Activated naive CD4-positive, alpha-beta T cell (primary cell): ENCODE measurements at places on chromosomes 13 and 19.

DNA sequence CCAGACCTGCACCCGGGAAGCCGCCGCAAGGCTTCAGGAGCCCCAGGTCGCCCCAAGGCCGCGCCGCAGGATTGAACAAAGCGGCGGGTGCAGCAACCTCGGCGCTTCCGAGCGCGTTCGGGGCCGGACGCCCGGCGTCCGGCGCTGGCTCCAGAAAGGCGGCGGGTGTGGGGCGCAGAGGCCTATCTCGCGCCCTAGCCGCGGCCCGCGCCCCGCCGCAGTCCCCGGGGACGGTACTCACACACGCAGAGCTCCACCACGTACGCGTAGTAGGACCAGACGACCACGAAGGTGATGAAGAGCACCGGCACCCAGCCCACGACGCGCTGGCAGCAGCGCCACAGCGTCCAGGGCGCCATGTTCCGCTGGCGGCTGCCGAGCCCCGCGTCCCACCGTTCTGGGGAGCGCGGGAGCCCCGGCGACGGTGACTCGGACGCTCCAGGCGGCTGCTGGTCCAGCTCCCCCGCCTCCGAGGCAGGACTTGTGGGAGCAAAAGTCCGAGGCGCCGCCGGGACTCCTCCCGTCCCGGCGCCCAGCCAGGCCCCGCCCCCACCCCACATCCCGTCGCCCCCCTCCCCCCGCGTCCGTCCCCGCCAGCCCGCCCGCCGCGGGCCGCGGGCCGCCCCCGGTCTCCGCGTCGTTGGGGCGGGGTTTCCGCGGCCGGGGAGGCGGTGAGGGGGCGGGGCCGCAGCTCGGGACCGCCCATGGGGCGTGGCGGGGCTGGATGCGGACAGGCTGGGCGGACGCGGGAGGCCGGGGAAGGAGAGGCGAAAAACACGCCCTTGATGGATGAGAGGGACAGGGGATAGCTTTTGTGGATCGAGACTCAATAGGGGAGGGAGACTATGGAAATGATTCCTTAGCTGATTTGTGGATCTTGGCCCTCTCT lies at the start of gene ZDHHC20:
Gene ZDHHC20, minus strand, starts transcription at position 491 of the 889 bp plus-strand sequence. Its CDS starts 132 bp downstream, at position 359.
- DNase-seq = peak; percentile 88

- no peak for DNase-seq
Measured at GRCh38 chr19:32662186-32662585, 12.8 kb downstream of the ANKRD27 start.

GRCh38 chr19:46784262-46785053 lies 3.9 kb downstream of the SLC1A5 start:
- no peak for DNase-seq

DNA sequence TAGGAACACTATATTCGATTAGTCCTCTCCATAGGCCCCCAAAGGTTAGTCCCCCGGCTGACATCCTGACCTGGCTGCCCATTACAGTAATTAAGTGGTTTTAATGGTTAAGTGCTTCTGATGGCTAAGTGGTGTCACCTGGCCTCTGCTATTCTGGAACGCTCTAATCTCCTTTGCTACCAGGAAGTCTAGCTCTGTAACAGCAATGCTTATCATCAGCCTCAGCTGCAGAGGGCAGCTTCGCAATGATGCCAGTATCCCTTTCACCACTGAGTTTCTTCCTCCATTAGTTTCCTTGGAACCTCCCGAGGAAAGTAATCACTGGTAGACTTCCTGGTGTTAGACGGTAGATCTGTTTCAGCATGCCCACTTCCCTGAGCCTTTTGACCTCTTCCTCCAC lies 8.6 kb upstream of the RNF6 start:
- no peak for DNase-seq

DNA sequence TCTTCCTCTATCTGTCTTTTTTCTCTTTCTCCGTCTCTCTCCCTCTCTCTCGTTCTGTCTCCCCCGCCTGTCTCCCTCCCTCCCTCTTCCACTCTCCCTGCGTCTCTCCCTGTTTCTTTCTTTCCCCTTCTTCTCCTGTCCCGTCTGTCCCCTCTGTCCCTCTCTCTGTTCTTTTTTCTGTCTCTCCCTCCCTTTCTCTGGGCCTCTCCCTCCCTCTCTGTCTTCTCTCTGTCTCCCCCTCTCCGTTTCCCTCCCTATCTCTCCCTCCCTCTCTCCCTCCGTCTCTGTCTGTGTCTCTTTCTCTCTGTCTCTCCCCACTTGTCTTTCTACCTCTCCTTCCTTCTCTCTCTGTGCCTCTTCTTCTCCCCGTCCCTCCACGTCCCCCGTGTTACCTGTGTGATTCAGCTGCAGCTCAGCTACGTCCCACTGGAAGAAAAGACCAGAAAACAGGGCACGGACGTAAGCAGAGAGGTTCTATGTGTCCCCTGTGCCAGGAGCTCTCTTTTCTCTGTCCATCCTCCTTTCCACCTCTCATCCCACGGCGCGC lies 1.2 kb downstream of the CD70 start:
- no peak for DNase-seq

DNA sequence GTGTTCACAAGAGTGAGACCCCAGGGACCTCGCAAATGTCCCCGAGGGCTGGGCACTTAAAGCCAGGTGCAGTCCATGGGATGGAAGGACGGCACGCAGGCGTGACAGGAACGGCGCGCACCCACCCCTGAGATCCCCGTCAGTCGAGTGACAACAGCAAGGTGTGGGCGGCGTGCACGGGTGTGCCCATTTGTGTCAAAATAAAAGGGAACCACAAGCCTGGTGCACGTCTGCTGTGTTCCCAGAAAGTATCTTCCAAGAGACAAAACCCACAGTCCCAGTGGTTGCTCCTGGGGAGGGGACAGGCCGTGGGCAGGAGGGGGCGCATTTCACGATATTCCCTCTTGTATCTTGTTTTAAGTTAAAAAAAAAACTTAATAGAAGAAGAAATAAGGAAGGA lies 15.7 kb upstream of the CACTIN start:
- no peak for DNase-seq

- DNase-seq = no peak
Measured at GRCh38 chr19:43441716-43442115, 23.7 kb downstream of the LYPD3 start.

DNA sequence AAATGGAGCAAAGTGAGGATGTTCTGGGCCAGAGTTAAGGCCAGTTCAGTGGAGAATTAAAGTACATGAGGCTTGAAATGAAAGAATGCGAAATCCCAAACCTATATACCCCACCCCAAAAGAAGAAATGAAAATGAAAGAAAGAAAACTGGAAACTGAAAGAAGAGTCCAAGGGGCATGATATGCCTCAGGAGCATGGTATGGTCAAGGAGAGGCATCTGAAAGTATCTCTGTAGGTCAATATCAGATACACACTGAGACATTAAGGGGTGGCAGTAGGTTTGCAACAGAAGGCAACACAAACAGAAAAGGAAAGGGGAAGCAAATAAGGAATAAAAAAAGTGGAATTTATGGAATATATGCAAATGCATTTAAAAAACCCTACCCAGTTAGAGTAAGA lies 166.5 kb downstream of the COG6 start:
- no peak for DNase-seq

GRCh38 chr19:17135001-17135853 lies 59.6 kb downstream of the MYO9B start:
- no peak for DNase-seq

DNA sequence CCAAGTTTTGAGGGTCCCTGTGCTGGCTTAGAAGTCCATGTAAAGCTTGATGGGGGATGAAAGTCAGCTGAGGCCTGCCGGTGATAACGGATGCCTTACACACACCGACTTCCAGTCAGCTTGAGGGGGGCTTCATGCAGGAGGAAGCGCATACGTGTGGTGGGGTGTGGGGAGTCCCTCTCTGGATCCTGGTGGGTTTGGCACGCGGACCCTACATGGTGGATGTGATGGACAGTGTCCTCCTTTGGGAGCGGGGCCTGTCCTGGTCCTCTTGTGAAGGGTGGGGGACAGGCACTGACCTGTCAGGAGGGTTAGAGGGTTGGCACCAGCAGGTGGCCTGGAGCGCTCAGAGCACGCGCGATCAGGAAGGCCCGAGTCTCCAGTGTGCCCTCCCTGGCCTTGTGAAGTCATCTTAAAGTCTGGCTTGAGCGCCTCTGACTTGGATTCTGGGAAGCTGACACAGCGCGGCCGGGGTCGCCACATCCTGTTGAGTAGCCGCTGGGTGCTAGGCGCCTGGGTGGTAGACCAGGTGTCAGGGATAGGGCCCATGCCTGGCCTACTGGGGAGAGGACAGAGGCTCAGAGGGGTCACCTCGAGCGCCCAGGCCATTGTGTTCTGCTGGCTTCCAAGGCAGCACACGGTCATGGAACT lies 2.9 kb downstream of the DAZAP1 start:
- no peak for DNase-seq

DNA sequence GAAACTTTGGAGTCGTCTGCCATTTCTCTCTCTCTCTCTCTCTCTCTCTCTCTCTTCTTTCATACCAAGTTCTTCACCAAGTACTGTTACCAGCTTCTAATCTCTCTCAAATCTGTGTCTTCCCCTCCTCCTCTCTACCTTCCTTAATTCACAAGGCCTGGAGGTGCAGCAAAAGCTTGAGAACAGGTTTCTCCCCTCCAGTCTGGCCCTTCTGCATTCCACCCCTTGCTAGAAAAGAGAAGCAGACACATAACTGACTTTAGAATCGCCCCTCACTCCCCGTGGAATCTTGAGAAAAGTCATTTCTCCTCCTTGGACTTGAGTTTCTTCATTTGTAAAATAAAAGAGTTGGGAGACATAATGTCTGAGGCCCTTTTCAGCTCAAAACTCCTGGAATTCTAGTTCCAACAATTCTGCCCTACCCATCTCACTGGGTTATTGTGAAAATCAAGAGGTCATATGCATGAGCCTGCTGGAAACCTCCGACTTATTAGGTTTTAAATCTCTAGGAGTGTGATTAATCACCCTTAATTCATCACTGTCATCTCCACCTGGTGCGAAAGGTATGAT lies 20.4 kb downstream of the AMER2 start:
- DNase-seq = no peak

DNA sequence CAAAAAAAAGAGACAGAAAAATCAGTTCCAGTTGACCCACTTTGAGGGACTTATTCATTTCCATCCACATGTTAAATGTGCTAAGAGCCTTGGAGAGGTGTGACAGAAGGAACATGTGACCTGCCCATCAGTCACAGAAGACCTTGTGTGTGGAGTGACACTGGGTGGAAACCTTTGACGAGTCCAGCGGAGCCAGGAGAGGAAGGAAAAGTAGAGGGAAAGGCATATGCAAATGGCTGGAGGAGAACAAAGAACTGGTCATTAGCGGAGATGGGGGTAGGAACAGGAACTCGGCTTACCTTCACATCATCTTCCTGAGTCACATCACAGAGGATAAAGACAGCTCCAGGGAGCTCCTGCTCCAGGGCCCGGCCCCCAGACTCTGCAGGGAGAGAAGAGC lies 2.3 kb downstream of the HSD17B14 start:
- no peak for DNase-seq

DNA sequence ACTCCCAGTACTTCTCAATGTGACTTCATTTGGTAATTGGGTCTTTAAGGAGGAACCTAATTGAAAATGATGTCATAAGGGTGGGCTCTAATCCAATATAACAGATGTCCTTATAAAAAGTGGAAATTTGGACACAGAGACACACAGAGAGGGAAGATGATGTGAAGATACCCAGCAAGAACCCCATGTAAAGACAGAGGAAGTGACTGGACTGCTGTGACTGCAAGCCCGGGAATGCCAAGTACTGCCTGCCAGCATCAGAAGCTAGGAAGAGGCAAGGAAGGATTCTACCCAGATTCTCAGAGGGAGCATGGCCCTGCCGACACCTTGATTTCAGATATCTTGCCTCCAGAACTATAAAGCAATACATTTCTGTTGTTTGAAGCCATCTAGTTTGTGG lies 239.3 kb downstream of the KCTD12 start:
- DNase-seq = no peak

DNA sequence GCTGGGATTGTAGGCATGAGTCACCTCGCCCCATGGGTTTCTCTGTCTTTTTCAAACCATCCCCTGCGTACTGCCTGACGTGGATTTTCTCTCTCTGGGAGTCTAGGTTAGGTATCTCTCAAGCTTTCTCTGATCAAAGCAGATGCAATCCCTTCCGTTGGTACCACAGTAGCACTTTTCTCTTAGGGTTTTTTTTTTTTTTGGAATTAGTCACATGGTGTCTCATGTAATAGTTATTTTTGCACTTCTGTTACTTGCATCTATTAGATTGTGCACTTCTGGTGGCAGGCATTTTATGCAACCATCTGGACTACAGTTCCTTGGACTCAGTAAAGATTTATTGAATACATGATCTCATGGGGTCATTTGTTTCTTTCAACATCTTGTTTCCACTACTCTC lies 72.1 kb downstream of the GPC6 start:
- DNase-seq = no peak

DNA sequence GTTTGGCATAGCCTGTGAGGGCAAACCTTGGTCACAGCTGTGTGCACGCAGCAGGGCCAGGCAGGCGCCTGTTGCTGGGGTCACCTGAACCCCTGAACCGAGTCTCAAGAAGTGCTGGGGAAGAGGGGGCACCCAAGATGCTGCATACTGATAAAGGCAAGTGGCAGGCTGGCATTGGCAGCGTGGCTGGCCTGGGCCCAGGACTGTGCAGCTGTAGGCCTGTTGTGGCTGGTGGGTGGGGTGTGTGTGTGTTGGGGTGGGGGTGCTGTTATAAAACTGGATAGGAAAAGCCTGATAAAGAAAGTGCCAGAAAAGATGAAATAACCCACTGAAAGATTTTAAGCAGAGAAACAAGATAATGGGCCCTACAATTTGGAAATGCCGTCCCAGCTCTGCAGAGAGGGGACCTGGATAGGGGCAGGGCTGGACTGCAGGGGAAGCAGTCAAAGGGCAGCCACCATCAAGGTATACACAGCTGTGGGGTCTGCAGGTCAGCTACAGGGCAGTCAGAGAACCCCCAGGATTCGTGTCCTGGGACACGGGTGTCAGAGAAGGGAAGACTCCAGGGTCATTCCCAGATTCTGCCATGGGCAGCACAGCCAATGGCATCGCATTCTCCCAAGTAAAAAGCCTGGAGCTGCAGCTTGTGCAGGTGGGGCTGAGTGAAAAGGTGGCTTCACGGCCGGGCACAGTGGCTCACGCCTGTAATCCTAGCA lies 33.2 kb downstream of the CILP2 start:
- no peak for DNase-seq

DNA sequence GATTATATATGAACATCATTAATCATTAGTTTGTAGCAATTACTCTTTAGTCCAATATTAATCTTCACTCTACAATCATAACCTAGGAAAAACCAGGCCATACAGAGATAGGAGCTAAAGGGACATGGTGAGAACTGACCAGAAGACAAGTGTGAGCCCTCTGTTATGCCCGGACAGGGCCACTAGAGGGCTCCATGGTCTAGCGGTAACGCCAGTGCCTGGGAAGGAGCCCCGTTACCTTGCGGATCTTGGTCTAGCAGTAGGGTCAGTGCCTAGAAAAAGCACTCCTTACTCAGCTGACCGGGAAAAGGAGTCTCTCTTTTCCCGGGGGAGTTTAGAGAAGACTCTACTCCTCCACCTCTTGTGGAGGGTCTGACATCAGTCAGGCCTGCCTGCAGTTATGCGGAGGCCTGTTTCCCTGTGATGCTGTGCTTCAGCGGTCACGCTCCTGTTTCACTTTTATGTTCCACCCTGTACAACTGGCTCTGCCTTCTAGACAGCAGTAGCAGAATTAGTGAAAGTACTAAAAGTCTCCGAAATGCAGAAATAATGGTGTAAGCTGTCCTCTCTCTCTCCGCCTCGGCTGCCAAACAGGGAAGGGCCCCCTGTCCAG lies 13.8 kb downstream of the OR7D4 start:
- peak; percentile 50 for DNase-seq

GRCh38 chr13:25675060-25675459 lies 303.3 kb downstream of the ATP8A2 start:
- no peak for DNase-seq

- DNase-seq = no peak
Measured at GRCh38 chr19:14061751-14062557, at the start of gene PALM3. Gene PALM3, minus strand, starts transcription at chr19:14062076. Its CDS starts 96 bp downstream, at chr19:14061980.

- no peak for DNase-seq
Measured at GRCh38 chr13:111937777-111938311, 129.1 kb upstream of the SOX1 start.

- DNase-seq = no peak
Measured at GRCh38 chr13:28376604-28377003, 118.3 kb downstream of the FLT1 start.
